Left lung (tissue), 14 donors: ENCODE measurements at places on chromosomes 3 and 15. TPM values are rescaled to one million over a fixed set of nuclear protein-coding genes. Genes with fewer than 3 reads are reported as not detected.

- no peak overlapping the region for H3K4me3 ChIP-seq
- DNase-seq, result no peak
- peaks cover 41% of the 10 kb centered on the region for H3K4me1 ChIP-seq
- H3K27ac ChIP-seq, result peak overlapping the region; percentile 94
- peaks cover 3% of the 10 kb centered on the region for H3K36me3 ChIP-seq
- no peaks in the 10 kb centered on the region for H3K27me3 ChIP-seq
These were observed 2.1 kb downstream of the TMEM43 start for GRCh38 chr3:14126887-14127505.

GRCh38 chr15:98123297-98123696, 162.8 kb downstream of the ARRDC4 start:
- no peak overlapping the region for H3K4me3 ChIP-seq
- H3K27me3 ChIP-seq, result no peaks in the 10 kb centered on the region
- H3K4me1 ChIP-seq, result no peaks in the 10 kb centered on the region
- no peaks in the 10 kb centered on the region for H3K36me3 ChIP-seq
- H3K27ac ChIP-seq, result no peak overlapping the region

GRCh38 chr15:79773128-79773527, 123.7 kb downstream of the MTHFS start:
- no peak overlapping the region for H3K27ac ChIP-seq
- no peaks in the 10 kb centered on the region for H3K36me3 ChIP-seq
- DNase-seq, result no peak
- H3K4me1 ChIP-seq, result no peaks in the 10 kb centered on the region
- no peaks in the 10 kb centered on the region for H3K27me3 ChIP-seq

- H3K4me1 ChIP-seq, result no peaks in the 10 kb centered on the region
- no peaks in the 10 kb centered on the region for H3K36me3 ChIP-seq
- H3K27me3 ChIP-seq, result no peaks in the 10 kb centered on the region
- H3K4me3 ChIP-seq, result no peak overlapping the region
- DNase-seq, result no peak
These were observed 19.7 kb downstream of the IL16 start for GRCh38 chr15:81216422-81216821.

DNA sequence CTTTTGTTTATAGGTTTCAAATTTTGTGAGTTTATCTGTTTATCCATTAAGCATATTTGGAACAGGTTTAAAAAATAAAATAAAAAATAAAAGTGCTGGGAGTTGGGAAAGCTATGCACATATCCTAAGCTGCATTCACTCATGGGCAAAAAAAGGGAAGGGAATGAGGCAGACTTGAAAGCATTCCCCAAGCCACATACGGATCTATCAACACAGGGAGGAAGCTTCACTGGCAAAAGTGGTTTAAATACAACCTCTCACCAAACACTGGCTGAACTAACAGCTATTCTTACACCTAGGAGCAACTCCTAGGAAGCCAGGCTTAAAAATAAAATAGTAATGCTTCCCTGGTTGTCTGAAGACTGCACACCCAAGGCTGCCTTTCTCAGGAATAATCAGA, 101.2 kb downstream of the PCCB start:
- no peak for DNase-seq
- no peaks in the 10 kb centered on the region for H3K4me1 ChIP-seq
- H3K4me3 ChIP-seq, result no peak overlapping the region
- peaks cover 37% of the 10 kb centered on the region for H3K36me3 ChIP-seq

GRCh38 chr3:168093790-168094189, 1.9 kb downstream of the GOLIM4 start:
- no peaks in the 10 kb centered on the region for H3K27me3 ChIP-seq
- H3K27ac ChIP-seq, result no peak overlapping the region
- no peak for DNase-seq
- H3K4me3 ChIP-seq, result peak overlapping the region; percentile 80
- no peaks in the 10 kb centered on the region for H3K36me3 ChIP-seq
- H3K4me1 ChIP-seq, result peaks cover 40% of the 10 kb centered on the region

- no peak for DNase-seq
- no peaks in the 10 kb centered on the region for H3K36me3 ChIP-seq
- no peaks in the 10 kb centered on the region for H3K4me1 ChIP-seq
- H3K27me3 ChIP-seq, result no peaks in the 10 kb centered on the region
- H3K4me3 ChIP-seq, result no peak overlapping the region
These were observed 355.8 kb upstream of the IL12A start for GRCh38 chr3:159632851-159633250.

GRCh38 chr15:67125589-67126502, 60.4 kb downstream of the SMAD3 start:
- no peak for DNase-seq
- no peaks in the 10 kb centered on the region for H3K36me3 ChIP-seq
- H3K4me1 ChIP-seq, result peaks cover 24% of the 10 kb centered on the region
- peak overlapping the region; percentile 1 for H3K27ac ChIP-seq
- H3K4me3 ChIP-seq, result no peak overlapping the region

DNA sequence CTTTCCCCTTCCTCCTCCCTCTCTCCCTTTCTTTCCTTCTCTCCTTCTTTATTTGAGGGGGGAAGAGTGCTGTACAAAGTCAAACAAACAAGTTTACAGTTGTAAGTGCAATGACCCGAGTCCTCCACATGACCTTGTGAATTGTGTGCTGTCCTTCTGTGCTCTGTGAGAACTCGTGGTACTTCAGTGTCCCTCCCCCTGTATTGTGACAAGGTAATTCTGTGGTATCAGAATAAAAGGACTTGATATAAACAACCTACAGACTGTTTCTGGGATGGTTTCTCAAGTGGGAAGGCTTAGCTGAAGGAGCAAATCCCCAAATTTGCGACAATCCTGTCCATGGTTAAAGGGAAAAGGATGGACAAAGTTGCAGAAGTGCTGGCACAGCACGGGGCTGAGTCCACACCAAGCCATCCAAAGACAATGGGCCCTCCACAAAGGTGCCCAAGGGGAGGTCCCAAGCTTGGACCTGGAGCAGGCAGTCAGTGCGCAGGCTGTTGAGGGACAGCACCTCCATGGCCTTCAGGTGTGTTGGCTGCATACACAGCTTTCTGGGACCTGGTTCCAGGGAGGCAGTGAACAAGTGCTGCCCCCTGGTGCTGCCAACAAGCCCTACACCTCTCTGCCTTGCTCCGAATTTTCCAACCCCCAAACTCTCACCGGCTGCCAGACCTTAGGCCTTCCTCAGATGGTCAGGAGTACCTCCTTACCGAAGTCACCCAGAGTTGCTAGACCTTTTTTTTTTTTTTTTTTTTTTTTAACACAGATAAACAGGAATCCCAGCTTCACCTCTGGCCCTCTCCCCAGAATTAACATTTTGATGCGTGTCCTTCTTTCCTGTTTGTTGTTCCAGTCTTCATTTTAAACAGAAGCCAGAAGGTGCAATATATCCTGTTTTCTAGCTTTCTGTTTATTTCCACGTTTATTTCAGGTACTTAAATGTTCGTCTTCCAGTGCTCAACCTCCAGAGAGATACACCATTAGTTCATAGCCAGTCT, 2.6 kb upstream of the APEH start:
- H3K4me3 ChIP-seq, result no peak overlapping the region
- no peak overlapping the region for H3K27ac ChIP-seq
- no peaks in the 10 kb centered on the region for H3K27me3 ChIP-seq
- peaks cover 32% of the 10 kb centered on the region for H3K4me1 ChIP-seq
- peak; percentile 43 for DNase-seq

DNA sequence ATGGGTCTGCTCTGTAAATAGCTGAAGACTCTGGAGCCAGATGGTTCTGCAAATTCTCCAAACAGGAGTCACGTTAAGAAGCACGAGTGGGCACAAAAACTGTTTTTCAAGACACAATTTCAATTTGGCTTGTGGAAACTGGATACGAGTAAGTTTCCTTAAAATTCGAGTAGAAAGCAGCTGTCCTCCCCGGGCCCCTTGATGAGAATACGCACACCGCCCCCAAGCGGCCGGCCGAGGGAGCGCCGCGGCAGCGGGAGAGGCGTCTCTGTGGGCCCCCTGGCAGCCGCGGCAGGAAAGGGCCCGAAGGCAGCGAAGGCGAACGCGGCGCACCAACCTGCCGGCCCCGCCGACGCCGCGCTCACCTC, 778 bp upstream of the THBS1 start:
- peaks cover 45% of the 10 kb centered on the region for H3K4me1 ChIP-seq
- H3K36me3 ChIP-seq, result peaks cover 26% of the 10 kb centered on the region
- H3K27ac ChIP-seq, result peak overlapping the region; percentile 67
- H3K4me3 ChIP-seq, result peak overlapping the region; percentile 47
- DNase-seq, result peak; percentile 90
- H3K27me3 ChIP-seq, result no peaks in the 10 kb centered on the region

GRCh38 chr15:64426845-64427465, 33.4 kb upstream of the ZNF609 start:
- H3K36me3 ChIP-seq, result no peaks in the 10 kb centered on the region
- no peak overlapping the region for H3K27ac ChIP-seq
- no peaks in the 10 kb centered on the region for H3K4me1 ChIP-seq
- H3K4me3 ChIP-seq, result no peak overlapping the region
- H3K27me3 ChIP-seq, result no peaks in the 10 kb centered on the region

DNA sequence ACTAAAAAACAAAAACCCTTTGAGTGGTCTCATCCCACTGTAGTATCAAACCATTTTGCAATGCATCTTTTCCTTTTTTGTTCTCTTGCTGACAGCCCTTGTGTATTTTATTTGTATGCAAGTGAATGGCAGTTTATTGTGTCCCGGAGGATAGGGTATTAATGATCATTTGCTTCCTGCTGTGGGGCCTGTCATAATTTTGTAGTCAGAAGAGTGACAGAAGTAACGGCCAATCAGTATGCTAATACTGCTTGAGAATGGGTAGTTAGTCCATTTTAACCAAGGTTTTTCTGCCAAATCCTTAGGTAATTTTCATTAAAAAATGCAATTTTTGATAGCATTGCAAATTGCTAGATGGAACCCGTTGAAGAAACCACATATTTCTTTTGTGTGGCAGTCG, 75.5 kb upstream of the PLSCR5 start:
- H3K27ac ChIP-seq, result no peak overlapping the region
- no peaks in the 10 kb centered on the region for H3K36me3 ChIP-seq
- DNase-seq, result no peak
- no peaks in the 10 kb centered on the region for H3K4me1 ChIP-seq
- no peaks in the 10 kb centered on the region for H3K27me3 ChIP-seq

- no peak for DNase-seq
- H3K27me3 ChIP-seq, result no peaks in the 10 kb centered on the region
- H3K4me1 ChIP-seq, result no peaks in the 10 kb centered on the region
- no peak overlapping the region for H3K4me3 ChIP-seq
These were observed 68.7 kb downstream of the LMLN start for GRCh38 chr3:198028718-198029117.

GRCh38 chr15:56774356-56774755, 41.0 kb upstream of the ZNF280D start:
- no peak overlapping the region for H3K4me3 ChIP-seq
- H3K4me1 ChIP-seq, result peaks cover 22% of the 10 kb centered on the region
- DNase-seq, result no peak
- H3K27ac ChIP-seq, result no peak overlapping the region
- H3K36me3 ChIP-seq, result no peaks in the 10 kb centered on the region

ELL3 gene
- 4.4 TPM for total RNA-seq

EPHA3 gene
- total RNA-seq, result 6.2 TPM

TMOD3 gene
- total RNA-seq, result 86.3 TPM

FSD2 gene
- total RNA-seq, result 1.3 TPM

EDEM1 gene
- 103 TPM for total RNA-seq

RBP2 gene
- not detected for total RNA-seq

CAMKV gene
- not detected for total RNA-seq

CLDN18 gene
- 354 TPM for total RNA-seq

IQCH gene
- 1.6 TPM for total RNA-seq
